Myocyte (in vitro differentiated cells): ENCODE measurements at places on chromosomes 3 and 15. TPM values are rescaled to one million over a fixed set of nuclear protein-coding genes. Genes with fewer than 3 reads are reported as not detected.

PLA2G4E gene
- not detected in 2 replicates for total RNA-seq

UNC13C gene
- total RNA-seq, result 0.05 and 0.21 TPM in 2 replicates

EHD4 gene
- total RNA-seq, result 5.1 and 9.7 TPM in 2 replicates

FAM43A gene
- 2.2 and 2.9 TPM in 2 replicates for total RNA-seq

GOLGA6L4 gene
- 0.29 and 0.36 TPM in 2 replicates for total RNA-seq
